ENCODE measurements at places on chromosomes 2 and 18. TPM values are rescaled to one million over a fixed set of nuclear protein-coding genes. Genes with fewer than 3 reads are reported as not detected.

Gene TWIST2
- not detected for total RNA-seq

- DNase-seq = no peak
Measured at GRCh38 chr2:112827009-112827408, 9.6 kb downstream of the IL1B start.

GRCh38 chr2:238167761-238168160, 9.0 kb downstream of the ERFE start:
- no peak for DNase-seq

GRCh38 chr2:207264310-207264709, 98.6 kb upstream of the KLF7 start:
- no peak for DNase-seq

Gene SERPINB13
- not detected for total RNA-seq

- DNase-seq = no peak
Measured at GRCh38 chr18:27964811-27965210, 212.1 kb downstream of the CDH2 start.

Gene PFN4
- 2.1 TPM for total RNA-seq

Data from Karpas-422 (cell line).